ENCODE measurements at places on chromosomes 16 and 17.

DNA sequence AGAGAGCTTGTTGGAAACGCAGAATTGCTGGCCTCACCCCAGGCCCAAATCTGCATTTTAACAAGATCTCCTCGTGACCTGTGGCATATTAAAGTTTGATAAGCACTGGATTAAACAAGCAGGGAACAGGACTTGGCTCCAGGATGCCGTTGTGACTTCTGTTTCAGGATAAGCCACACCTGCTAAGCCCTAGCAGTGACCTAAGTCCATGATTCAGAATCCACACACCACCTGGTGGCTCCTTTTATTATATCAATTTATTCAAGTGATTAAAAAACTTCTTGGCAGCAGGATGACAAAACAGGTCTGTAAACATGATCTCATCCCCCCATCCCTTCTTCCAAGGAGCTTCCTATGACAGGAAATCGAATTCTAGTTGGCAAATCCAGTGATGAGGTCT is 9.1 kb downstream of the NAGPA start:
- DNase-seq: peak; percentile 62

DNA sequence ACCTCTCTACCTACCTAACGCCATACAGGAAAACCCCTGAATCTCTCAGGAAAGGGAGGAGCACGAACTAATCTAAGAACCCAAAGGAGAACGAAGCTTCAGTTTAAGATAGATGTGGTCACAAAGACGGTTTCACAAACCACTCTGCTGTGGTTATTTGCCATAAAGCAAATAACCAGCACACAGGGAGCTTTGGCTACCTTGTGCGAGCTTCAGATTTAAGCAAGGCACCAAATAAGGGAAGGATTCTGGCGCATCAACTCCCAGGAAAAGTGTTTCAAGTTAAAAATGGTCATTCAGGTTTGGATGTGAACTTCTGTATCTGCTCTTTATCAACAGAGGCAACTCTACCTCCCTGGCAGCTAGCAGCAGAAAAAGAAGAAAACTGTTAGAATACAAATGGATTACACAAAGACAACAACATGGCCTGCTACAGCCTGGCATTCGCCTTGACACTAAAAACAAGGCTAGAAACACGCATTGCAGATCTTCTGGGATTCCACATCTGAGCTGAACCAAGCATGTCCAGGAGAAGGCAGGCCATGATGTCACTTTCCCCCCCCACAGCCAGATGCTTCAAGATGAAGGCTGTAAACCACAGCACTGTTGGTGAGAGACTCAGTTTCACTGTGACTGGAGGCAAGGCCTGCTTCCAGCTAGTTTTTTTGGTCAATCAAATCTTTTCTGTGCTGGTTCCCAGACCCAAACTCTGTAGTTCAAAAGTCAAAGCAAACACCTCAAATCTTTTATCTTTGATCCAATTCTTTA is 43.6 kb downstream of the SMG6 start:
- no peak for DNase-seq

DNA sequence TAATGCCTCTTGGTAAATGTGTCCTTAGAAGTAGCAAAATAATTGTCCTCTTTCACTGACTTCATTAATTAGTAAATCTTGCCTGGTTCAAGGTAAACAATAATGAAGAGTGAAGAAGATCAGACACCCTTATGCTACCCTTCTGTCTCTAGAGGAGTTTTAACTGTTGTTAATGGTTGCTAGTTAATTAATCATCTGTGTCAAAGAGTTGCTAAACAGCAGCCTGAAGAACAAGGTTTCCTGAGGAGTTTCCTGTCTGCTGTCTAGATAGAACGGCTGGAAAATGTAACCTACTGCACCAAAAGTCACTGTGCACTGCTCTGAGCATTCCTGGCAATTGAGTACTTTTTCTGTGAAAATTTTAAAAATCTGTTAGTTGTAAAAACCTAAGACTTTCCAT is 131.3 kb downstream of the NLK start:
- DNase-seq: no peak

GRCh38 chr17:57106107-57106835 is 21.2 kb downstream of the AKAP1 start:
- DNase-seq: peak; percentile 90

DNA sequence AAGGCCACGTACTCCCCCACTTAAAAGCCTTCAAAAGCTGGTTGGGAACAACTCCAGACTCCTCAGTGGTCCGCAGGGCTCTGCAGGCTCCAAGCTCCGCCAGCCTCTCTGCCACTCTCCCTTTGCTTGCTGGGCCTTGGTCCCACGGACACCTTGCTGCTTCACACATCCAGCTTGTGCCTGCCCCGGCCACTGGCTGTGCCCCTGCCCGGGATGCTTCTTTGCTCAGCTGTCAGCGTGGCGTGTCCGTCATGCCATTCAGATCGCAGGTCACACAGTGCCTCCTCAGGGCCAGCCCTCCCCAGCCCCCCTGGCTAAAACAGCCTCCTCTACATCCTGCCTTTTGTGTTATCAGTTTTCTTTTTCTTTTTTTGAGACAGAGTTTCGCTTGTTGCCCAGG is 11.8 kb downstream of the ASPHD1 start:
- DNase-seq: no peak

DNA sequence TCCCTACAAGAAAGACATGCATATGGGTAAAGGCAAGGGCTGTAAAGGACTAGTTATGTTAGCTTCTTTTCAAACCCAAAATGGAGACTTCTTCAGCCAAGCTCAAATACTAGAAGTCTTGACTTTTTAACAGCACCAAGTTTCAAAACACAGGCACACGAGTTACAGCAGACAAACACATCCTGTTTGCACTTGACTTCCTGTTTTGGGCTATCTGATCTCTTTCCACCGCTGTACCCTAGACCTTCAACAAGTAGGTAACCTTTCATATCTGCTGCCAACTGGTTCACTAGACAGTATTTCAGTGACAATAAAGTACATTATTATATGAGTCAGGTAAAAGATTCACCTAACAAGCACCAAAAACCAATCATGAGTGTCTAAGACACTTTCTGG is 12.3 kb downstream of the RFFL start:
- DNase-seq: no peak

GRCh38 chr17:56976941-56977608 is 856 bp upstream of the SCPEP1 start:
- DNase-seq: no peak

DNA sequence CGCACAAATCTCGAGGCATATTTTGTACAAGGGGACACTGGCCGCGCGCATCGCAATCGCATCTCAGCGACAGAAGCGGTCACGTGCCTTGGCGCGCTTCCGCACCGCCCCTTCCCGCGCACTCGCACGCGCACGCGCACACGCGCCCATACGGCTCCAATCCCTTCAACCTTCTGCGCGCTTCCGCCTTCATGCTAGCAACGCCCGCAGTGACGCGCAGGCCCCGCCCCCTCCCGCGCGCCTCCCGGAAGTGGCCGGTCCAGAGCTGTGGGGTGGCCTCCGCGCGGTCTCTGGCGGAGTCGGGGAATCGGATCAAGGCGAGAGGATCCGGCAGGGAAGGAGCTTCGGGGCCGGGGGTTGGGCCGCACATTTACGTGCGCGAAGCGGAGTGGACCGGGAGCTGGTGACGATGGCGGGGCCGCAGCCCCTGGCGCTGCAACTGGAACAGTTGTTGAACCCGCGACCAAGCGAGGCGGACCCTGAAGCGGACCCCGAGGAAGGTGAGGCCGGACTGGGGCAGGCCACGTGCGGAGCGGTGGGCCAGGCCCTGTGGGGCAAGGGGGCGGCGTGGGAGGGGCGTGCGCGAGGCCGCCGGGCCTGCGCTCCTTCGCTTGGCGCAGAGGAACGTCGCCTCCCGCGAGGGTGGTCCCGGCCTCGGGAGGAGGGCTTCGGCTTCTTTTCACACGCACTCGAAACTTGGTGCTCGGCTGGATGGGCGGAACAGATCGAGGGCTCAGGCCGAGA is at the start of gene AATF:
Gene AATF (plus strand): TSS at position 238 of the 744 bp plus-strand sequence. CDS start 172 bp downstream, at position 410.
- peak; percentile 96 for DNase-seq

- no peak for DNase-seq
Measured at GRCh38 chr17:36880268-36880905, 56.9 kb upstream of the LHX1 start.

GRCh38 chr17:19945009-19945626 is 32.5 kb downstream of the AKAP10 start:
- no peak for DNase-seq

DNA sequence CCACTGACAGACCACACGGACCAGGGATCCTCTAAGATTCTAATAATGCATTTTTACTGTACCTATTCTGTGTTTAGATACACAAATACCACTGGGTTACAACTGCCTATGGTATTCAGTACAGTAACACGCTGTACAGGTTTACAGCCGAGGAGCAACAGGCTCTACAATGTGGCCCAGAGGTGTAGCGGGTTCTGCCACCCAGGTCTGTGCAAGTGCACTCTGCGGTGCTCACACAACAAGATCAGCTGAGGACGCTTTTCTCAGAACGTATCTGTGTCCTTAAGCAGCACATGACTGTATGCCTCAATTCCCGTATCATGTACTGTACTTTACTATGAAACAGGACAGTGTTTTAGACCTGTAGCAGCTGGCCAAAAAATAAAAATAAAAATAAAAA is 6.5 kb downstream of the ZCCHC14 start:
- DNase-seq: no peak

GRCh38 chr17:74950207-74950606 is 14.5 kb downstream of the OTOP3 start:
- no peak for DNase-seq

DNA sequence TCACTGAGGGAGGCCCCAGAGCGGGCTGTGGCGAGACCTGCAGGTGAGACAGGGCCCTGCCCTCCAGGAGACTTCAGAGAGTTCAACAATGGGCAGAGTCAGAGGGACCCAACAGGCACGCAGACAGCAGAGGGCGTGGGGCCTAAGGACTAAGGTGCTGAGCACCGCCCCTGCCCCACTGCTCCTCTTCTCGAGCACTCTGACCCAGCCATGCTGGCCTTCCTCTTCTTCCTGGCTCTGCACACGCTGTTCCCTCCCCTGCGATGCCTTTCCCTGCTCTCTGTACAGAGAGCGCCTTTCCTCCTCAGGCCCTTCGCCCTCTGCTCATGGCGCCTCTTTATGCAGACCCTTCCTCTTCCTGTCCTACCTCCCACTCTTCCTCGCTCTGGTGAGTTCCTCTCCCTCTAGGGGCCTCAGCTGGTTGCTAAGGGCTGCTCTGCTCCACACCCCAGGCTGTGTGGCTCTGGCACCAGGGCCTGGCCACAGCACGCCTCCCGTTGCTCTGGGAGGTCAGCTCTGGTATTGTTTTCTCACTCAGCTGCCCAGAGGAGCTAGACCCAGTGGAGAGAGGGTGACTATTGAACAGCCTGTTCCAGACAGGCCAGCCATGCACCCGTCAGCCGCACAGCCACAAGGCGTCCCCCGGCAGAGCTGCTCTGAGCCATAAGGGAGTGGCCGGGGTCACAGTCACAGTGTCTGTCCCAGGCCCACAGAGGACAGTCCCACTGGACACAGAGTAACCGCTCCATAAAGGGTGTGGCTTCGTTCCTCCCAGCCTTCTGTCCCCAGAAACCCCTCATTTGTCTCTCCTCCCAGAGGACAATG is 13.6 kb upstream of the RASD1 start:
- DNase-seq: no peak

- no peak for DNase-seq
Measured at GRCh38 chr17:66950886-66951604, 13.5 kb upstream of the CACNG4 start.

DNA sequence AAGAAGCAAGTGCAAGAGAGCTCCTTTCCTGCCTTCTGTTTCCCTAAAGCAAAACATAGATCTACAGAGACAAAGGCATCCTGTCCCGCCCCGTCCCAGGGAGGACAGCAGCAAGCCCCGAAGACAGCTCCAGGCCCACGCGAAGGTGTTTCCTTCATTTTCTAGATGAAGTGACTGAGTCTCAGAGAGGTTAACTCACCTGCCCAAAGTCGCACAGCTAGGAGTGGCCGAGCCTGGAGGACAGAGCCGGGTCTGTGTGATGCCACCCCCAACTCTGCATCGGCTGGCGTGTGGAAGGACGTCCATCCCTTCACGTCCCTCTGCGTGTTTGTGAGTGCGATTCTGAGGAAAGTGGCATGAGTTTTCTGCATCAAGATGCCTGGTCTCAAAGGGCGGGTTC is 187.2 kb upstream of the CHMP6 start:
- DNase-seq: peak; percentile 3

GRCh38 chr16:70735141-70735979 is 49.5 kb upstream of the MTSS2 start:
- no peak for DNase-seq

DNA sequence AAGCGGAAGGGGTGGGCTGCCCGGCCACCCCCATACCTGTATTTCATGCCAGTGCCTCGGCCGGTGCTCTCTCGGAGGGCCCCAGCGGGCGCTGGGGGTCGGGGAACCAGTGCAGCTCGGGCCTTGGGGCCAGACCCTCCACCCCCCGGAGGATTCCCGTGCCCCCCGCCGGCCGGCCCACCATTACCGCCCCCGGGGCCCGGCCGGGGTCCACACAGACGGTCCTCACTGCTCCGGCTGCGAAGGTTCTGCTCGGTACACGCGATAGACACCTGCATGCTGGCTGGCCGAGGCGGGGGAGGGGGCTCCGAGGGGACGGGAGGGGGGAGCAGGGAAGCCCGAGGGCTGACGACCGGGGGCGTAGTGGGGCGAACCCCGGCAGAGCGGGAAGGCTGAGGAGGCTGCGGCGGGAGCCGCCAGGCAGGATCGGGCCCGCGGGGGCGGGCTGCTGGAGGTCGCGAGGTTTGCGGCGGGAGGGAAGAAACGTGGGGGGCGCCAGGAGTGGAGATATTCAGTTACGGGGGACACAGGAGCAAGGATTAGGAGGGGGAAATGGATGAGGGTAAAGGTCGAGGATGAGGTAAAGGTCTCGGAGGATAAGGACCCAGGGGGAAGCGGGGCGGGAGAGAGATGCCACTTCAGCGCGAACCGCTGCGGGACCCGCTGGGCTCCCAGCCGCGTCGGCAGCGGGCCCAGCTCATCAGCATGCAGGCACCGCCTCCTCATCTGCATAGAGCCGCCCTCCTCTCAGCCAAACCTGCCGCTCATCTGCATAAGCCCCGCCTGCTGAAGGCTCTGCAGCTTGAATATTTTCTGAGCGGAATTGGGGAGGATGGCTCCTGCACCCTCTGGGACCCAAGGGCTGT is at the start of gene KCNAB3:
Gene KCNAB3 (minus strand): TSS at position 699 of the 866 bp plus-strand sequence. CDS start 421 bp downstream, at position 278.
- no peak for DNase-seq

- DNase-seq: no peak
Measured at GRCh38 chr16:29790949-29791844, 646 bp downstream of the KIF22 start.

GRCh38 chr16:27425961-27426360 is 24.0 kb downstream of the IL21R start:
- no peak for DNase-seq

DNA sequence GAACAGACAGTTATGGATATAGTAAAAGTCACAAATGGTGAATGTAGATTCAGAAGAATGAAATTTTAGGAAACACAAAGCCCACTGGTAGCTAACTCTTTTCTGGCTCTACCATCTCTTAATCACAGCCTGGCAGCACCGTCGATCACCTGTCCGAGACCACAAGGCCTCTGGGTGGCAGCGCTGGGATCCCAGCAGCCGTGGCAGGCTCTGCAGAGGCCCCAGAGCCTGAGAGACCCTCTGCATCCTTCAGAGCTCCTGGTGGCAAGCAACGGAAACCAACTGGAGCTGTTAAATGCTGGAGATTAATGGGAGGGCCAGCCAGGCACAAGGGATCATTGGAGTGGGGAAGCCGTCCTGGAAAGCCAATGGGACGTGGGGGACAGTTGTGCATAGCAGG is 26.3 kb downstream of the LAT start:
- DNase-seq: peak; percentile 62
